ENCODE measurements at places on chromosomes 2 and 18.

DNA sequence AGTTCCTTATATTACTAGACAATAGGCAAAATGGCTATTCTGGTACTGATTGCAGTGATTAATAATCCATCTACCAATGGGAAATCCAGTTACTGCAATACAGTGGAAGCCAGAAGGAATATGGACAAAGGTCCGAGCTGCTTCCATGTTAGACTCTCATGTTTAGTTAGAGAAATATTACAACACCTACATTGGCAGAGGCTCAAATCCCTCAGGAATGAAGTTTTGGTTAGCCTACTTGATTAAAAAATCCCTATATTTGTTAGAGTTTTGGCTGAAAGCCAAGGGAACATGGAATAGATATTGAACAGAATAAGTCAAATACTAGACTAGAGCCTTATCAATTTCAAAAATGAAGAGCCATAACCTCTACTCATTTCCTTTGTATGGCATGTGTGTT is 48.5 kb downstream of the ARL6IP6 start:
- DNase-seq = no peak

DNA sequence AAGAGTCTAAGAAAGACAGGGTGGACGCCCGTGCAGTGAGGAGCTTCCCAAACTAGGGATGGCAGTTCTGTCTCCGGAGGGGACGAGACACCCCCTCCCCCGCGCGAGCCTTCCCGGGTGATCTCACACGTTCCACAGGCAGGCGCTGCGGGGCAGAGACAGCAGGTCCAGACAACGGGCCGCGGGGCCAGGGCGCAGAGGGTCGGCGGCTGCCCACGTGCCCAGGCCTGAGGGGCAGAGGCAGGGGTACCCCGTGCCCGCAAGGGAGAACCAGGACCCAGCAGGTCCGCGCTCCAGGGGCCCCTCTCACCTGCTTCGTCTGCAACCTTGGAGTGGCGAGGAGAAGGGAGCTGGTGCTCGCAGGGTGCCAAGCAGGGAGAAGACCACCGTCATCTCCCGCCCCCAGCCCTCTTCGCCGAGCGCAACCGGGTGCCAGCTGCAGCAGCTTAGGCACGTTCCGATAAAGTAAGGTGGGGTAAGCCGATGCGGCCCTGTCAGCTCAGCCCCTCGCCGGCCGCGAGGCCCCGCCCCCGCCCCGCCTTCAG is at the start of gene GPR155:
Gene GPR155 (minus strand): TSS at position 467 of the 545 bp plus-strand sequence. CDS start 5,073 bp downstream, outside the sequence.
- DNase-seq = peak; percentile 31

DNA sequence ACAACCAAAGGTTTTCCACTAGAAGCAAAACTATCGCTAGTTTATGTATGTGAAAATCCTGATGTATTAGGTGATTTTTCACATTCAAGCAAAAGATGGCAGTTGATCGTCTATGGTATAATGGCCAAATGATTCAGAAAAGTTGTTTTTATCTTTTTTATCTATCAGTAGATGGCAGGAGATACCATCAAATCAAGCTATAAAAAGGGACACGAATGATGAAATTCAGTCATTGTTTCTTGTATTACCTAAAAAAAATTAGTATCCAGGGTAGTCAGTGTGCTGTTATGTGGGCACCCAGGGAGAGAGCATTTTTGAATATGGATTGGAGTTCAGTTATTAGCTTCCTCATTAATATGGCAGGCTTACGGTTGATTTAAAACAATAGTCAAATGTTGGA is 22.9 kb upstream of the CAVIN2 start:
- no peak for DNase-seq

GRCh38 chr18:10814336-10814735 is 288.5 kb downstream of the NAPG start:
- DNase-seq = no peak

GRCh38 chr2:40243581-40244187 is 208.2 kb downstream of the SLC8A1 start:
- no peak for DNase-seq
